ENCODE measurements at places on chromosomes 2 and 18.

- no peak for DNase-seq
These were observed 397.6 kb upstream of the HS6ST1 start for GRCh38 chr2:128716299-128716721.

- DNase-seq = no peak
These were observed 39.6 kb upstream of the PAX3 start for GRCh38 chr2:222338374-222338773.

DNA sequence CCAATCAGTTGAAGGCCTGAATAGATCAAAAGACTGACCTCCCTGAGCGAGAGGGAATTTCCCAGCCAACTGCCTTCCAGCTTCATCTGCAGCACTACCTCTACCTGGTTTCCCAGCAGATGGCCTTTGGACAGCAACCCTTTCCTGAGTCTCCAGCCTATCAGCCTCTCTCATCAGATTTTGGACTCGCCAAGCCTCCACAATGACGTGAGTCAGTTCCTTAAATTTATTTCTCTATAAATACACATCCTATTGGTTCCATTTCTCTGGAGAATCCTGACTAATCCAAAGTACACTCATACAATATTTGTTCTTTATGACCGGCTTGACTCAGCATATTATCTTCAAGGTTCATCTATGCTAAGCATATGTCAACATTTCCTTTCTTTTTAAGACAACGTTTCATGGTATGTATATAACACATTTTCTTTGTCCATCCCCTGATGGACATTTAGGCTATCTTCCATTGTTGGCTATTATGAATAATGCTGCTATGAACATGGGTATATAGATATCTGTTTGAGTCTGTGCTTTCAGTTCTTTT is 294.6 kb downstream of the LRATD1 start:
- no peak for DNase-seq

GRCh38 chr2:235858881-235859280 is 309.3 kb downstream of the GBX2 start:
- no peak for DNase-seq

GRCh38 chr2:76448956-76449355 is 738.2 kb upstream of the GCFC2 start:
- no peak for DNase-seq

DNA sequence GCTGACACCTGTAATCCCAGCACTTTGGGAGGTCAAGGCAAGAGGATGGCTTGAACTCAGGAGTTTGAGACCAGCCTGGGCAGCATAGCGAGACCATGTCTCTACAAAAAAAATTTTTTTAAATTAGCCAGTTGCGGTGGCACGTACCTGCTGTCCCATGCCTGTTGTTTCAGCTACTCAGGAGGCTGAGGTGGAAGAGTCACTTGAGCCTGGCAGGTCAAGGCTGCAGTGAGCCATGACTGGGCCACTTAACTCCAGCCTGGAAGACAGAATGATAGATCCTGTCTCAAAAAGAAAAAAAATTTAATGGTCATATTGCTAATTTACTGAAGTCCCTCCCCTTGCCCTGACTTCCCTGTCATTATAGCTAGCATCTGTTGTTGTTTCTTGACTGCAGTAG is 112.6 kb downstream of the ARHGAP28 start:
- DNase-seq = no peak

DNA sequence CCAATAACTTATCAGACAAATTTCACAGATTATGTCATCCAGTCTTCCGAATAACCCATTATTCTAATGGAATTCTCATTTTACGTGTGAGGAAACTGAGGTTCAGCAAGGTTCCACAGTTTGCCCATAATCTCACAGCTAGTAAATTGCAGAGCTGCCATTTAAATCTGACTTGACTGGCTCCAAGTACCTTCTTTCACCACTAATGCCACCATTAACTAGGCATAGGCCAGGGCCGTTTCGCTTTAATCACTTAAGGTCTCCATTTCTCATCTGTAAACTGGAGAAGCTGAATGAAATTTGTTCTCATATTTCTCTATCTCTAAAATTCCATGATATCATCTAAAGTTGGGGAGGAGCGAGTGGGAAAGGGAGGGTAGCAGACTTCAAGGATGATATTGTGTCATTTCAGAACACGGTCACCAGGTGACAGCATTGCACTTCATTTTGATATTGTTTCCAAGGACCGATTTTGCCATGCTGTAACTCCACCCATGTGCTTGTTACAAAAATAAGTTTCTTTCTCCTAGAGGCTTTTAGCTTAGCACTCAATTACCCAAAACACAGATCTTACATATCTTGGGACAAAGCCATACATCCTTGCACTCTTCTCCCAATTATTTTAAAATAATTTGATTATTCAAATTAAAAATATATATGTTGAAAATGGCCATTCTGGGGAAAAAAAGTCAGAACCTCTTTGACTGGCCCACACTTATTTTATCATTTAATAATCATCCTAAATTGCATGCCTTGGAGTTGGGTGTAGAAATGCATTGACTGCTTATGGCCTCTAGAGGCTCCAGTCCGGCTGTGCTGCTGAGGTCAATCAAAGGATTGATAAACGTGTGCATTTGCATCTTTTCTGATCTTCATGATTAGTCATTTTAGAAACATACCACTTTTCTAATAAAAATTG is 123.8 kb downstream of the AKAIN1 start:
- DNase-seq = no peak

DNA sequence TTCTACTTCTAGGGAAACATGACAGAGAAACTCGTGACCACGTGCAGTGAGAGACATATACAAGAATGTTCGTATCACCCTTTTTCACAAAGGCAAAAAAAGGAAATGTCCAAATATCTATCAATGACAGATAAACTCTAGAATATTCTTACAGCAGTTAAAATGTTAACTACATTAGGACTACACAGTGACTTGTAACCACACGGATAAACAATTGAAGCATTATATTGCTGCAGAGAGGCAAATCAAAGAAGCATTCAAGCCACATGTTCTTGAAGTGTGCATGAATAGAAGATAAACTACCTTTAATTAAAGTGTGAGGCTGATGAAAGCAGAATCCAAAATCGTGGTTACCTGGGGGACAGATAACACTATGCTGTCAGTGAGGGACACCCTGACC is 935.3 kb upstream of the KLHL29 start:
- no peak for DNase-seq

DNA sequence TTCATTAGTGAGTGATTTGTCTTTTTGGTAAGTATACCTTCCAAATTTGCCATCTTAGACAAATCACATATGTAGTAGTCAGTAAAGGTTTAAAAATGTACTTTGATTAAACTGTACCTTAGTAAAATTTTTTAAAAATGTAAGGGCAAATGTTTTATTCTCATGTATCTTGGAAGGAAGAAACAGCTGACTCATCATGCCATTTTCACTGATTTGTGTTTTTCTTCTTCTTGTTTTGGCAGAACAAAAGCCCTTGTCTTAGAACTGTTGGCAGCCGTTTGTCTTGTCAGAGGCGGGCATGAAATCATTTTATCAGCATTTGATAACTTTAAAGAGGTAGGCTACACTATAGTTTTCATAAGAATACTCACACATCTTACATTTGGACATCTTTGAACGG is 136.5 kb downstream of the PRPF40A start:
- DNase-seq = no peak

- no peak for DNase-seq
These were observed 6.3 kb downstream of the HS6ST1 start for GRCh38 chr2:128312411-128312810.

DNA sequence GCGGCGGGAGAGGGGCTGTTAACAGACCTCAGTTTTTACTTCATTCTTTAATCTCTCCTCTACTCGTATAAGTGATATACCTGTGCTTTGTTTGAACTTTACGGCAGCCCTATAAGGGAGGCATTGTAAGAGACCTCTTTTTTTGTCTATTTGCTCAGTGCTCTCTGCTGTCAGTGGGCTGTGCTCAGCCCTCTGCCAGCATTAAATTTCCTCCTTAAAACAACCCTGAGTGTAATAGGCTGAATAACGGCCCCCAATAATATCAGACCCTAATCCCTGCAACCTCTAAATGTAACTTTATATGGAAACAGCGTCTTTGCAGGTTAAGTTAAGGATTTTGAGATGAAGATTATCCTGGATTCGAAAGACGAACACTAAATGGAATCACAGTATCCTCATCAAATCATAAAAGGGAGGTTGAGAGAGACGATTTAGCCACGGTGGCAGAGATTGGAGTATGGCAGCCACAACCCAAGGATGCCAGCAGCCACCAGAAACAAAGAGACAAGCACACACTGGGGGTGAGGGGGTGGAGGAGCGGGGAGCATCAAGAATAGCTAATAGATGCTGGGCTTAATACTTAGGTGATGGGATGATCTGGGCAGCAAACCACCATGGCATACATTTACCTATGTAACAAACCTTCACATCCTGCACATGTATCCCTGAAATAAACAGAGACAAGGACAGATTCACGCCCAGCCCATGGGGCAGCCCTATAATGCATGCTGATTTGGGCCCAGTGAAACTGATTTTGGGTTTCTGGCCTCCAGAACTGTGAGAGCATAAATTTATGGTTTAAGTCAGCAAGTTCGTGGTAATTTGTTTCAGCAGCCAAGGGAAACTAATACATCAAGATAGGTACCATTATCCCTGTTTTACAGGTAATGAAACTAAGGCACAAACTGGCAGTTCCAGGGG is 894 bp upstream of the FARSB start:
- DNase-seq = no peak

DNA sequence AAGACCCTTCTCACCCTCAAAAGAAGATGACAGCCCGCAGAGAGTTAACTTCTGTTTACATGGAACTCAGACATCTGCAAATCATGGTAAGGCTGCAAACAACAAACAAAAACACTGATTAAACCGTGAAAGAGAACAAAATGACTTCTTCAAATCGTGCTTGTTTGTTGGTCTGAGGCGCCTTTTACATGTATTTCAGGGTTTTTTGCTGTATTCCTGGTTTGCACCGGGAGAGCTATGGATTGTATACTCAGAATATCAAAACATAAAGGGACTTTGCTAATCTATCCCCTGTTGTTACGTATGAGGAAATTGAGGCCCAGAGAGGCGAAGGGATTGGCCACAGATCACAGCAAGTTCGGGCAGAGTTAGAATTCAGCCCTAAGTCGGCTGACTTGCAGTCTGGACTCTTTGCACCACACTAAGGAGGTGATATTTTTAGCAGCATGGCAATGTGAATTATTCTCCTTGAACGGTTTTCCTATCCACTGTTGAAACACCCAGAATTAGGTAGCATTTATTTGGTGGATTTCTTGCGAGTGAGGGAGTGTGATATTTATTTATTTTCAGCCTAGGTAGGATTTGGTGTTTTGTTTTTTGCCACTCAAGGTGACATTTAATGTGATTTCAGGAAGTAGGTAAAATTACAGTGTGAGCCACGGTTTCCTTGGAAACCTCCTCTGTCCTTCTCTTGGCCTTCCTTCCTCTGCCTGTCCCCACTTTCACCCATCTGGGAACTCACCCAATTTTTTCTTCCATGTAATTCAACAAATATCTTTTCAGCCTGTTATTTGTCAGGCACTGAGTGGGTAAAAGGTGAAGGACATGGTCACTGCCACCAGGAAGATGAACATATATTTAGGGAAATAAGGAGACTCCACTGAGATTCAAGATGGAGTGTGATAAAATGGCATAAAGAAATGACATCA is 980 bp upstream of the PDE6D start:
- DNase-seq = no peak

All from renal cortex interstitium (tissue), 15 donors.